Astrocyte of the hippocampus (primary cell): ENCODE measurements at places on chromosomes 1 and 21.

- no peak for DNase-seq
Measured at GRCh38 chr21:32424674-32425073, 12.2 kb downstream of the EVA1C start.

GRCh38 chr1:77282866-77283539, 1.2 kb downstream of the AK5 start:
- DNase-seq: peak; percentile 37

DNA sequence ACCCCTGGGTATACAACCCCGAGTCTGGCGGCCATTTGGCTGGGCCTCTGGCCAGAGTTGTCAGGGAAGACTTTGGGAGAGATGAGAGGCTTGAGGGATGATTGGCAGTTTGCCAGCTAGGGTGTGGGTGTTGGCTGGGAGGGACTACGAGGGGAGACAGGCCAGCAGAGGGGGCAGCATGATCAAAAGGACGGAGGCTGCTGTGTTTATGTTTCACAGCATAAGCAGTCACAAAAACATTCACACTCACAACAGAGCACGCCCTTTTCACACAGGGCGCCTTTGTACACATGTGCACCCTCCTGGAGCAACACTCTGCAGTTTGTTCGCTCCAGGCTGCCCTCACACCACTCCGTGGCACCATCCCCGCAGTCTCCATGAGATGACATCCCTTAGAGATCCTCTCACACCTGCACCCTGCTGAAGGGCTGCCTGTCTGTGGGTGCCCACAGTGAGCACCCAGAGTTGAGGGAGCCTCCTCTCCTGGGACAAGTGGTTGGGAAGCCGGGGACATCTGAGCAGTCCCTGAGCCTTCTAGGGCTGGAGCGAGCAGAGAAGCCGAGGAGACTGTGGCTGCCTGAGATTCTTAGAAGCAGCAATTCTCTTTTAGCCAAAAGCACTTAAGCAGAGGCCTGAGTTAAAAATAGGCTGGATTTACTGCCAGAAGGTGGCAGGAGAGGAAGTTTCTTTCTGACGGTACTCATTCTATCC, 15.4 kb downstream of the EFNA3 start:
- peak; percentile 67 for DNase-seq

- DNase-seq: no peak
Measured at GRCh38 chr1:170743083-170743482, 79.2 kb downstream of the PRRX1 start.

- DNase-seq: no peak
Measured at GRCh38 chr1:95095833-95096217, 21.3 kb upstream of the TLCD4 start.

GRCh38 chr1:15858069-15858670, 10.7 kb downstream of the SPEN start:
- no peak for DNase-seq

DNA sequence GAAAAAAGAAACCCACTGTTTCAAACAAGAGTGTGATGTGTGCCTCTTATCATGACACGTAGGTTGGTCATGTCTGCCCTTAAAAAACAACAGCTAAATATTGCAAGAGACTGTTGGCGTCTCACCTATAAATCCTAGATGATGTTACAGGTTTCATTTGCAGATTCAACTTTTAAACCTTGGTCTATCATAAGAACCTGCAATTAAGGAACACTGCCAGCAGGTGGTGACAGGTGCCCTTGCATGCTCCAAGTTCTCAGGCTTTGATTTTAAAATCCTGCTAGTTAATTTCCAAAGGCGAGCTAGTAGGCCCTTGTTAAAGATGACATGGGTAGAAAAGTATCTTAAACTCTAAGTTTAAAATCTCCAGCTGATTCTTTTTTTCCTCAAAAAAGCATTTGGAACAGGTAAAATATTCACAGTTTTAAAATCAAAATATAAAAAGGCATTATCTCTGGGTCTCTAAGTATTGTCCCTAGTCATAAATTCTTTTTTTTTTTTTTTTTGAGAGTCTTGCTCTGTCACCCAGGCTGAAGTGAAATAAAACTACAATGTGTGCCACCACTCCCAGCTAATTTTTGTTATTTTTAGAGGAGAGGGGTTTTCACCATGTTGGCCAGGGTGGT, 39.1 kb downstream of the CLSTN1 start:
- peak; percentile 76 for DNase-seq

DNA sequence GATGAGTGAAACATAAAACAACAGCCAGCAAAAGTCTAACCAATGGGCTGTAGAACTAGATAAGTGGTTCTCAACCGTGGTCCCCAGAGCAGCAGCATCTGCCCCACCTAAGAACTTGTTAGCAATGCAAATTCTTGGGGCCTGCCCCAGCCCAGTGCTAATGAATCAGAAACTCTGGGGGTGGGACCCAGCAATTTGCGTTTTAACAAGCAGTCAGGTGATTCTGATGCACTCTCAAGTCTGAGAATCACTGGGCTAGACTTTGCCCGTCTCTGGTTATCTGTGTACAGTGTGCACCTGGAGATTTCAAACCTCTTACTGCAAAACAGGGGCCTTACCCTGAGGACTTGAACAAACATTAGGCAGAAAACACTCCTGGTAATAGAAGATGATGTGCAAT, 66.5 kb downstream of the PLXNA2 start:
- no peak for DNase-seq

DNA sequence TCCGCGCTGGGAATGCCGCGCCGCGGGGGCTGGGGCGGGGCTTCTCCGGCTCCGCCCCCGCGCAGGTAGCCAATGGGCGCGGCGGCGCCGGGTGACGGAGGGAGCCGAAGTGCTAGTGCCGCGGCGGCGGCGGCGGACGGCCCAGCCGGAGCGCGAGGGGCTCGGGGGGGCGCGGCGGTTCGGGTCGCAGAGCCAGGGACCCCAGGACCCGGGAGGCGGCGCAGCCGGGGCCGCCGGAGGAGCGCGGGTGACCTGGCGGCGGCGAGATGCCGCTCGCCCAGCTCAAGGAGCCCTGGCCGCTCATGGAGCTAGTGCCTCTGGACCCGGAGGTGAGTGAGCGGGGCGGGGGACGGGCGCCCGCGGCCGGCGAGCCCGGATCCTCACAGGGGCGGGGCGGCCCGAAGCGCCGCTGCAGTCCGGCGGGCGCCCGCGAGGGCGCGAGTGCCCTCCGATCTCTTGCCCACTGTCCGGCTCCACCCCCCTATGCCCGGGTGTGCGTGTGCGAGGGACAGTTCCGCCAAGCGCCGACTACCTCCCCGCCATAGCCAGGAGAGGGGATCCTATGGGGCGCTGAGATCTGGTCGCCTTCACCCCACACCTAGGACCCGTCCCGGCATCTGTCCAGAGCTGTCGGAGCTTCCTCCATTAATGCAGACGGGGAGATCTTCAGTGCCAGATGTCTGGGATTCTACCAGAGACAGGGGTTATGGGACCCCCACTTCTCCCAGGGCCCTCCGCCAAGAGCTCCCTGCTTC, at the start of gene RPS6KA1:
Gene RPS6KA1, plus strand, starts transcription at position 107 of the 755 bp plus-strand sequence. Its CDS starts 160 bp downstream, at position 267.
- peak; percentile 84 for DNase-seq

DNA sequence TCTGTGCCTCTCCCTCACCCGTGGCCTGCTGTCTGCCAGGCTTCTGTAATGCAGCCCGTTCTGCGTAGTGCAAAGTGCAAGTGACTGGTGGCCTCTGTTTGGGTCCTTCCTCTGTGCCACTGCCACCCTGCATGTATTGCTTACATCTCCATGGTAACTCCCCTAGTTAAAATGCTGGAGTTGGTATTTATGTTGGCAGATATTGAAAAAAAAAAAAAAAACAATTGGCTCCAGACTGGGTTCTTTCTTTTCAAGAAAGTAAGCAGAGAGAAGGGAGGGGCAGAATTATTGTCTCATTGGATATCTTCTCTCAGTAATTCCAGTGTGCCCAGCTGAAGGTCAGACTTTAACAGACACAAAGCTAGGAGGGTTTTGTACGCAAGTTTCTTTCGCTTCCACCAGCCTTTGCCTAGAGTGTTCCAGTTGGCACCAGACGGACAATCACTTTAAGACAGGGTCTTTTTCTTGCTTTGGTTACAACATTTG, 242.3 kb downstream of the PBX1 start:
- DNase-seq: peak; percentile 59

DNA sequence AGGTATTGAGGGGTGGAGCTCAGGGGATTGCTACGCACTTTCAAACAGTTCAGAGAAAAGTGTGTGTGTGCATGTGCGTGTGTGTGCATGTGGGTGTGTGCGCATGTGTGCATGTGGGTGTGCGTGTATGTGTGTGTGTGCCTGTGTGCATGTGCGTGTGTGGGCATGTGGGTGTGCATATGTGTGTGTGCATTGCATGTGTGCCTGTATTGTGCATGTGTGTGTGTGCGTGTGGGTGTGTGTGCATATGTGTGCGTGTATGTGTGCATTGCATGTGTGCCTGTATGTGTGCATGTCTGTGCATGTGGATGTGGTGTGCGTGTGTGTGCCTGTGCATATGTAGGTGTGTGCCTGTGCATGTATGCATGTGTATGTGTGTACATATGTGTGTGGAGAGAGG, 12.6 kb upstream of the KCNAB2 start:
- no peak for DNase-seq

DNA sequence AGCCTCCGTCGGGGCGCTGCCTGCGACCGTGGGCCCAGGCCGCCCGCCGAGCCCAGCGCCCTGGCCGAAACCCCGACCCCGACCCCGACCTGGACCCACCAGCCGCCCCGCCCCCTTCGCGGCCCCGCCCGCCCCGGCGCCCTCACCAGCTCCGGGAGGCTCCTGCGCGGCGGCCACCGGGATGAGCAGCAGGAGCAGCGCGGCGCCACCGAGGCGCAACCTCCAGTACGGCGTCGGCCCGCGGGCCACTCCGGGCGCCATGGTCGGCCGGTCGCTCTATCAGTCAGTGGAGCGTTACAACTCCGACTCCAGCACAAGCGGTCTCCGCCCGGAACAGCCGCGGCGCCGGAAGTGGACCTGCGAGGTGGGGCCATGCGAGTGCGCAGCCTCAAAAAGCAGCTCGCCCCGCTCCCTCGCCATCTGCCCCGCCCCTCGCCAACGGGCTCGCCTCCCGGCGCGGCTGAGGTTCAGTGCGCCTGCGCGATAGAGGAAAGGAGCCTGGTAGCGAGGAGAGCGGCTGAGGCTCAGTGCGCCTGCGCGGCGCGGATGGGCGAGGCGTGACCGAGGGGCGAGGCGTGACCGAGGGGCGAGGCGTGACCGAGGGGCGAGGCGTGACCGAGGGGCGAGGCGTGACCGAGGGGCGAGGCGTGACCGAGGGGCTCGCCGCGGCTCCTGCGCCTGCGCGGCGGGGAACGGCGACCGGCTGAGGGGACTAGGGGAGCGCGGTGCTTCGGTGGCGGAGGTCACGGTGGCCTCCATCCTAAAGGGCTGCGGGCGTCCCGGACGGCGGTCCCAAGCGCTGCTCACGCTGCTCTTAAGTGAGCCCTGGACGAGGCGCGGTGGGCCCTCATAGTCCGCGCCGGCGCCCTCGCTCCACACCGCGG, at the start of gene PTTG1IP:
Gene PTTG1IP, minus strand, starts transcription at position 335 of the 884 bp plus-strand sequence. Its CDS starts 74 bp downstream, at position 261.
- peak; percentile 100 for DNase-seq

GRCh38 chr1:211344152-211344618, 17.6 kb downstream of the TRAF5 start:
- peak; percentile 42 for DNase-seq

GRCh38 chr1:112386024-112386723, 9.8 kb upstream of the CTTNBP2NL start:
- no peak for DNase-seq

- peak; percentile 71 for DNase-seq
Measured at GRCh38 chr1:156086256-156086662, 4.0 kb upstream of the MEX3A start.

DNA sequence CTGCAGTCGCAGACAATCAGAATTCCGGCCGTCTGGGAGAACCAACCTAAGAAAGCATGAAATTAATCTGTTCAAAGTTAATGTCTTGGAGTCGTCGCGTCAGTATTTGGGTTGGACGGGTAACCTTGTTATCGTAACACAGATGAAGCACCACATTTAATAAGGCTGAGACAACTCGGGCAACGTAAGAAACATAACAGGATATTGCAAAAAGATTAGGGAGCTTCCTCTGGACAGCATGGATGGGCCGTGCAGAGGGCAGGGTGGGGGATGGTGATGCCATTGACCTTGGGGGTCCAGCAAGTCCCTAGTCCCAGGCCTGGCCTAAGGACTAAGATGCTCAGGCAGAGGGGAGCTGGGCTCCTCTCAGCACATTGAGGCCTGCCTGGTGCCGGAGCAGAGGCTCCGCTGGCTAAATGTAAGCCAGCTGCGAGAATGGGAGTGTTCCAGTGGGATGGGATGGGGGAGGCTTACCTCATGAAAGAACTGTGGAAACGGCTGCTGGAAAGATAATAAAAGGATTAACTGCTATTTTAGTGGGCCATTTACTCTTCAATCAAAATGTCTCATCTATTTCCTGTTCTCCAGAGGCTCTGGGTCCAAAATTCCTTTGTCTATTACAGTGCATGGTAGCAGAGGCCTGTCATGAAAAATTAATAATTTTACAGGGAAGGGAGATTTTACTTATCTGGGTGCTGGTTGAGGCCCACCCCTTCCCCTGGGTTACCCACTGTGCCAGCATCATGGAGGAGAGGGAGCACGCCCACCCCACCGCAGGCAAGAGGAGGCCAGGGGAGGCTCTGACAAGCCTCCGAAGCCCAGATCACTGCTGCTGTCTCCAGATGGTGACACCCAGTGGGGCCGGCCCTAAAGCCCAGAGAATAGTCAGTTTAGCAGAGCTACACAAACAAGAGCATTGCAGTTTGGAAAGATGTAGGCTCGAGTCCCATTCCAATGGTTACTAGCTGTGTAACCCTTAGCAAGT, 131.6 kb downstream of the DMRTB1 start:
- DNase-seq: no peak

- DNase-seq: no peak
Measured at GRCh38 chr1:11898086-11898785, 28.0 kb downstream of the KIAA2013 start.

GRCh38 chr1:19239876-19240275, 11.4 kb downstream of the EMC1 start:
- no peak for DNase-seq

DNA sequence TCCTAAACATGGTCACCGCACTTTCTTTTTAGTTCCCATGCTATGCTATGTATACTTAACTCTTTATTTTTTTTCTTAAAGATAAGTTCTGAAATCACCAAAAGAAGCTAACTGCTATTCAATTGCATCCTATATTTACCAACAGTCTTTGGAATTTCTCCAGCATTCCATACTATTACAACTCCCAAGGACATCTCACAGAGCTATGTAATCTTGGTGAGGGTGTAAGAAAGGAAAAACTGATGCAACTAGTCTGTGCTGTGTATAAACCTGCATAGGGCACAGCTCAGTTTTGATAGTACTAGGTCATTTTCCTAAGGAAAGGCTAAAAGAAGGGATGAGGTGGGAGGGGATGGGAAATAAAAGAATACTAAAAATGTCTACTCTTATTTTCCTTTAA, 78.0 kb downstream of the PTPN14 start:
- no peak for DNase-seq
